ENCODE measurements at places on chromosomes 4 and X.
A peak's percentile ranks its signal among the peaks of the same experiment; 100 is the strongest.

DNA sequence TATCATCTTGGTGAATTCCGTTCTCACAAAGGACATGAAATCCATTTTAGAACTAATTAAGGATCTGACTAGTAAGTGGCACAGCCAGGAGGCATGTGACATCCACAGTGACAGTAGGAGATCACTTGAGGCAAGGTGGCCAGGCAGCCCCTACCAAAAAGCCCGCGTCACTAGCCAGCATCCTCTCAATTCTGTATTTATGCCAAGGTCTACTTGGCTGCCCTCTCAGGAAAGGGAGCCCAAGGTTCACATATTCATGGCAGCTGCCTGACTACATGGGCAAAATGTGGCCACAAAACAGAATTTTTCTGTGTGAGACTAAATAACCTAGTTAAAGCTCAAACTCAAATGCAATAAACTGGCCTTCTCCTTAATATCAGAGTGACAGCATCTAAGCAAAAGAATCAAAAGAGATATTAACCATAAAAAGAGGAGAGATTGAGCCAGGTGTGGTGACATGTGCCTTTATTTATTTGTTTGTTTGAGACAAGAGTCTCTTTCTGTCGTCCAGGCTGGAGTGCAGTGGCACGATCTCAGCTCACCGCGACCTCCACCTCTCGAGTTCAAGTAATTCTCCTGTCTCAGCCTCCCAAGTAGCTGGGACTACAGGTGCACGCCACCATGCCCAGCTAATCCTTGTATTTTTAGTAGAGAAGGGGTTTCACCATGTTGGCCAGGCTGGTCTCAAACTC, 51.5 kb downstream of the SLC9A7 start:
- no peak for DNase-seq

- DNase-seq, result peak; percentile 20
Observed at GRCh38 chr4:152784490-152785350, 5.0 kb downstream of the ARFIP1 start.

DNA sequence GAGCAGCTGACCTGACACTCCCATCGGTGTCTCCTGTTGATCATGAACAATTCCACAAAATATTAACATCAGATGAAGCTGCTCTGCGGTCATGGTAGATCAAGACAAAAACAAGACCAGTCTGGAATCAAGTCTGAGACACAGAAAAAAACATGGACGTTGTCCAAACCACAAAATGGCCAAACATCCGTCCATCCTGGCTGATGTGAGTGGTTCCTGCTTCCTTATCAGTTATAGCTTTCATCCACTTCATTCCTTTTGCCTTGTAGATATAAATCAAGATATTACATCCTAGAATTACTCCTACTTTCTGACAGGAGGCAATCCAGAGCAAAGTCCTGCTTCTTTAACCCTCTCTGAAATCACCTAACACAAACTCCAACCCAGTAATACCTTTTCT, 28.8 kb upstream of the PCSK1N start:
- peak; percentile 37 for DNase-seq

- no peak for DNase-seq
Observed at GRCh38 chr4:74527049-74527448, 82.1 kb downstream of the AREG start.

- no peak for DNase-seq
Observed at GRCh38 chr4:41460641-41461040, 77.3 kb upstream of the LIMCH1 start.

- DNase-seq, result no peak
Observed at GRCh38 chrX:44903830-44904530, 31.0 kb downstream of the KDM6A start.

DNA sequence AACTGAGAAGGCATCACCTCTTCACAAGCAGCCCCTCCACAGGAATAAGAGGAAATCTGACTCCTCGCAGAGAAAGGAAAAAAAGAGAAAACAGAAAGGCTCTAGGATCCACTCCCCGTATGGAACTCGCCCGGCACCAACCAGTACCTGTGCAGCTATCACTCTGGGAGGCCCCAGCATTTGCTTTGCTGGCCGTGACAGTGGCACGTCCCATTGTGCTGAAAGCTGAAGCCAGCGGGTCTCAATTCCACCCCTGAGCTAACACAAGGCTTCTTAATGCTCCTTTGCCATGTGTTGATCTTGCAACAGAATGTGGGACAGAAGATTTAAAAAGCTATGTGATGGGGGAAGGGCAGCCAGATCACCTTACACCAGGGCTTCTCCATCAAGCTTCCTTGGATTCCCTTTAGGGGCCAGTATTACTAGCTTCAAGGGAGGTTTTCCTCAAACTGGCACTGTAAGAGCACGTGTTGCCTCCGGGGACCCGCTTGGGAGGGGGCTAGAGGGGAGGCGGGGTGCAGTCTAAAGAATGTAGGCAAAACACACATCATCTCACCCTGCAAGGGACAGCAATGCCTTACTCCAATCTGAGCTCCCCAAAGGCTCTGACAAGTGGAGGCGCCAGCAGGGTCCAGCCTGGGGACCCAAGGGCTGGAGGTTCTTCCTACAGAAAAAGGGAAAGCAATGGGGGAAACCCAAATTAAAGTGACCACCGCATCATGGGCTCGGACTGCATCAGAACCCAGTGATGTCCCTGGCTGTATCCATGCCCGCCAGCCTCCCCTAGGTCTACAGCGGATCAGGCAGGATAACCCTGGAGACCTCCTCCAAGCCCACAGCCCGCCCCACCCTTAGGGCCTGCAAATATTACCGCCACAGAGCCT, 1.2 kb downstream of the USP46 start:
- DNase-seq, result peak; percentile 54

- DNase-seq, result no peak
Observed at GRCh38 chr4:16505267-16505666, 279.0 kb upstream of the TAPT1 start.

DNA sequence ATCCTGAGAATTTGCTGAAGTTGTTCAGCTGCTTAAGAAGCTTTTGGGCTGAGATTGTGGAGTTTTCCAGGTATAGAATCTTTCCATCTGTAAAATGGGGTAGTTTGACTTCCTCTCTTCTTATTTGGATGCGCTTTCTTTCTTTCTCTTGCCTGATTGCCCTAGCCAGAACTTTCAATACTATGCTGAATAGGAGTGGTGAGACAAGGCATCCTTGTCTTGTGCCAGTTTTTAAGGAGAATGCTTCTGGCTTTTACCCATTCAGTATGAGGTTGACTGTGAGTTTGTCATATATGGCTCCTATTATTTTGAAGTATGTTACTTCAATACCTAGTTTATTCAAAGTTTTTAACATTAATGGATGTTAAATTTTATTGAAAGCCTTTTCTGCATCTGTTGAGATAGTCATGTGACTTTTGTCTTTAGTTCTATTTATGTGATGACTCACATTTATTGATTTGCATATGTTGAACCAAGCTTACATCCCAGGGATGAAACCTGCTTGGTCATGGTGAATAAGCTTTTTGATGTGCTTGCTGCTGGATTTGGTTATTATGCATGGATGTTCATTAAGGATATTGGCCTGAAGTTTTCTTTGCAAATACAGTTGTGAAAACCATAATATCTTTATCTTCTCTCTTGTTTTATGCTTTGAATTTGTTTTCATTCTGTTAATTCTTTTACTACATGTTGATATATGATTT, 573.8 kb upstream of the NDST4 start:
- peak; percentile 5 for DNase-seq

GRCh38 chr4:53057679-53058078, 195.6 kb downstream of the RASL11B start:
- no peak for DNase-seq

DNA sequence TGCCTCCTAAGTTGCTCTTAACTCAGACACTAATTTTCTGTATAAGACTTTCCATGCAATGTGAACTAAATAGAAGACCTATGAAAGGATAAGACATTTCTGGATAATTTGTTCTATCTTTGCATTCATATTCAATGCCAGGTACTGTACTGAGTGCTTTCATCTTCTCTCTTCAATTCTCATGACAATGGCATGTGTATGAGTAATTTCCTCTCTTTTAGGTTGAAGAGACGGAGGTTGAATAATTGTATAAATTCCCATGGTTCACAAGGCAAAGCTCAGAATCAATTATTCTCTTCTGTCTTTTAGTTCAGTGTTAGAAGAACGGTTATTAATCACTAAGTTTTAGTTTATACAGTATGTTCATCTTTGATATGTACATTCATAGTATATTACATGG, 29.3 kb upstream of the CFAP299 start:
- DNase-seq, result peak; percentile 33

GRCh38 chr4:186037692-186038658, 31.0 kb upstream of the TLR3 start:
- peak; percentile 89 for DNase-seq

- no peak for DNase-seq
Observed at GRCh38 chr4:187251896-187252295, 528.2 kb upstream of the FAT1 start.

GRCh38 chr4:127782025-127782274, 172 bp upstream of the HSPA4L start:
- DNase-seq, result peak; percentile 96

GRCh38 chrX:53458082-53458481, 23.9 kb upstream of the HSD17B10 start:
- no peak for DNase-seq

- no peak for DNase-seq
Observed at GRCh38 chrX:110171442-110171841, 146.4 kb downstream of the AMMECR1 start.

- DNase-seq, result no peak
Observed at GRCh38 chr4:76029300-76029699, 6.0 kb upstream of the CXCL10 start.

- DNase-seq, result no peak
Observed at GRCh38 chr4:176475067-176475466, 155.3 kb downstream of the SPCS3 start.

- no peak for DNase-seq
Observed at GRCh38 chr4:46674326-46674725, 234.7 kb downstream of the COX7B2 start.

DNA sequence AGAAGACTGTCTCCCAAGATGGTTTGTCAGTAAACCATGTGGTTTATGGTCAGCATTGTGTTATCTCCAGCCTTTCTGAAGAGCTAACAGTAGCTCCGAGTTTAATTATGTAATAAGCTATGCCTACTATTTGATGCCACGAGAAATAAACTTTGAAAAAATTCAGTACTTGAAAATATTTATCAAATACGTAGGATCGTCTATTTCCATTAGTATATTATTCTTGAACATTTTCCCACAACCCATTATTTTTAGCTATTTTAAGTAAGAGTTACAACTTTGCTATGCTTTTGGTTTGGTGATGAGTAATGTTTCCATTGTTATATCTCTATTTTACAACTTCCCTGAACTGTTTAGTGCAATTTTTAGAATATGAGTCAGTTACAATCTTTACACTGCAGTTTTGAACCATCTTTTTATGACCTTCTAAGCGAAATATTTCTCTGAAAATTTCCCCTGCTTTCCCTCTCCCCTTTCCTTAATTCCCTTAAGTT, 44.5 kb upstream of the TRIM2 start:
- peak; percentile 49 for DNase-seq

DNA sequence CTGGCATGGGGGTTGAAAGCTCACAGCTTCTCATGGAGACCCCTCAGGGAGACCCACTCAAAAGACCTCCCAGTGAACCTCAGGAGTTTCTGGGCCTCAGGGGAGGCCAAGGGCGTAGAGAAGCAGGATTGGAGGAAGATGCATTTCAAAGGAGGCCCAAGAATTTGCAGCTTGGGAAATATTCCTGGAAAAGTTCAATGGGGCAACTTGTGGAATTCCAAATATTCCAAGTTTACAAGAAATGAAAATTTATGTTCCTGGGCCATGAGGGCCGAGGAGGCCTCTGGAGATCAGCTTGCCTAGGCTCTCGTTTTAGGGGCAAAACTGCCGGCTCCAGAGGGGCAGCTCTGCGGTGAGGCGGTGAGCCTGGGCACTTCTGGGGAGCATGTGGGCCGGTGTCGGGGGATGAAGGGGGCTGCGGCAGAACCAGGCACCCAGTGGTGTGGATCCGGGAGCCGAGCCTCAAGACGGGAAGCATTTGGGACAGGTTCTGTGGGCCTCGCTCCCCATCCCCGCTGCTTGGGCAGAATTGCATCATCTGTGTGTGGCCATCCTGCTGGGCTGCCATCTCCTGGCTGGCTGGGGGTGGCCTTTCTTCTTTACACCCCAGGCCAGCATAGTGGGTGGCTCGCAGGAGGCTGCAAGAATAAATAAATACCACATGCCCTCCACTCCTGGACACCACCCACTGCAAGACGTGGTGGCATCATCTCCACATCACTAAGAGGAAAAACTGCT, 54.6 kb upstream of the GPR78 start:
- peak; percentile 52 for DNase-seq

DNA sequence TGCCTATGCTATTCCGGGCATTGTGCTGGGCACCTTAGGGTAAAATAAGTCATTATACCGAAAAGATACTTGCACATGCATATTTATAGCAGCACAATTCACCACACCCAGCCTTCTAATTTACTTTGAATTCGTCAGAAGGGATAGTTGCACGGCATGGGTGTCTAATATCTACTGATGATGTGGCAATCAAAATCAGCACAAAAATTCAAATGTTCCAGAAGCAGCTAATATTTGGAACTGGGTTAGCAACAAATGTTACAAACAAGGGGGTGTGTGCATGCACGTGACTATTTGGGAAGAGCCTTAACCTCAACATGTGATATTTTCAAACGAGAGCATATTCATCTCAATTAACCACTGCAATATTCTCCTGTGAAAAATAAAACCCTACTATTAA, 79.7 kb upstream of the PRSS48 start:
- DNase-seq, result no peak
